ENCODE measurements at places on chromosomes 3 and 15.

GRCh38 chr15:63018639-63019038 lies 23.9 kb upstream of the TPM1 start:
- no peak for DNase-seq

DNA sequence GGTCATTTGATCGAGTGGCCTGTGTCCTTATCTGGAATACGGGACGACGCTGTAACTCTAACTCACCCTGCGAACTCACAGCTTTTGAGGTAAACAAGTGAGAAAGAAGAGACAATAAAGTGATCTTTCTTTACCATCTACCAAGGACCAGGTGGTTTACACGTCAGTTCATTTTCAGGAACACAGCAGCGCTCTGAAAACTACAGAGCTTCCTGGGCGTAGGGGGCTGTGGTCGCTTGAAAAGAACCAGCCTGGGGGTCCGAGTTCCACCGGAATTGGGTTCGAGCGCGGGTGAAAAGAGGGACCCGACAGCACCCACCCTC lies 357 bp downstream of the KIAA1143 start:
- no peak for DNase-seq

- no peak for DNase-seq
Measured at GRCh38 chr3:181488536-181488935, 223.2 kb upstream of the SOX2 start.

- DNase-seq = no peak
Measured at GRCh38 chr3:160811237-160811548, 55.2 kb downstream of the PPM1L start.

Data from hematopoietic multipotent progenitor cell treated with erythropoietin and hydrocortisone succinate and interleukin-3 and kit ligand, for 15 days (in vitro differentiated cells).